ENCODE measurements at places on chromosomes 2 and 18.

- no peaks in the 10 kb centered on the region for H3K4me1 ChIP-seq
- no peak overlapping the region for H3K27ac ChIP-seq
- no peak overlapping the region for H3K4me3 ChIP-seq
Measured at GRCh38 chr18:47209171-47209570, 33.0 kb upstream of the IER3IP1 start.

DNA sequence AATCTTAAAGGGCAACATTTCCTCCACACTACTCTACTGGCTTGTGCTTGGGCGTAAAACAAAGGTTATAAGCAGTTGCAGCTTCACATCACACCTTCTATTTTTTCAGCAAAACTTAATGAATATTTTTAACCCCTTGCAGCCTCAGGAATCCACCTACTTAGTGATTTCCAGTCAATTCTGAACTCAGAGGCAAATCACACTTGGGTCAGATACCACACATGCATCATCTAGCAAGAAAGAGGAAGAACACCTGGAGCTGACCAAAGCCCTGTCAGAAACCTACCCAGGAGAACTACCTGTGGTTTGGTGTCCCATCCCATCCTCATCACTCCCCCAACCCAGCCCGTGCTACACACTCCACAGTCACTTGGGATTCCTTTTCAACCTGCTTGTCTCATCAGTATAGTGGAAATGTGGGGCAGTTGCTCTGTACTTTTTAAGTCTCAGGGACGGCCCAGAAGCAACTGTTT lies 25.5 kb downstream of the PIAS2 start:
- no peaks in the 10 kb centered on the region for H3K36me3 ChIP-seq
- no peak overlapping the region for H3K27ac ChIP-seq
- H3K4me1 ChIP-seq, result no peaks in the 10 kb centered on the region
- H3K27me3 ChIP-seq, result no peaks in the 10 kb centered on the region

DNA sequence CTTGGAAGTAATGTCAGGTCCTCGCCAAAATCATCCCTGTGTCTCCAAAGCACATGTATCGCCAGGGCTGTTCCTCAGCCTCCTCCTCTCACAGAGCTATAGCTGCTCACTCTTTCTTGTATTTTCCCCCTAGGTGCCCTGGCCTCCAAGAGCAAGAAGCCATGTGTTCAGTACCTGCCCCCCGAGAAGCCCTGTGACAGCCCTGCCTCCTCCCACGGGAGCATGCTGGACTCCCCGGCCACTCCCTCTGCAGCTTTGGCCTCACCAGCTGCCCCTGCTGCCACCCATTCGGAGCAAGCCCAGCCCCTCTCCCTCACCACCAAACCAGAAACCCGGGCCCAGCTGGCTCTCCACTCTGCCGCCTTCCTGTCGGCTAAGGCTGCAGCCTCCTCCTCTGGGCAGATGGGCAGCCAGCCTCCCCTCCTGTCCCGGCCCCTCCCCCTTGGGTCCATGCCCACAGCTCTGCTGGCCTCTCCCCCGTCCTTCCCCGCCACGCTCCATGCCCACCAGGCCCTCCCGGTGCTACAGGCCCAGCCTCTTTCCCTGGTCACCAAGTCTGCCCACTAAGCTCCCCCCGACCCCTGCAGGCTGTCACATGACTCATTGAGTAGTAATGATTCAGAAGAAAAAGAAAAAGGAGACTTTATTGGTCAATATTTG lies 18.8 kb downstream of the TGOLN2 start:
- H3K4me1 ChIP-seq, result peaks cover 4% of the 10 kb centered on the region
- DNase-seq, result peak; percentile 60
- no peak overlapping the region for H3K27ac ChIP-seq
- H3K36me3 ChIP-seq, result no peaks in the 10 kb centered on the region
- H3K27me3 ChIP-seq, result no peaks in the 10 kb centered on the region

- no peak overlapping the region for H3K4me3 ChIP-seq
- peaks cover 13% of the 10 kb centered on the region for H3K4me1 ChIP-seq
- H3K36me3 ChIP-seq, result no peaks in the 10 kb centered on the region
- no peak for DNase-seq
Measured at GRCh38 chr2:16645088-16645487, 20.5 kb downstream of the CYRIA start.

- no peaks in the 10 kb centered on the region for H3K36me3 ChIP-seq
- no peaks in the 10 kb centered on the region for H3K27me3 ChIP-seq
- no peak for DNase-seq
- no peak overlapping the region for H3K4me3 ChIP-seq
- H3K4me1 ChIP-seq, result no peaks in the 10 kb centered on the region
Measured at GRCh38 chr2:109143214-109144187, 14.5 kb downstream of the SH3RF3 start.

GRCh38 chr2:168583064-168583709 lies 127.1 kb downstream of the CERS6 start:
- H3K27me3 ChIP-seq, result no peaks in the 10 kb centered on the region
- no peaks in the 10 kb centered on the region for H3K36me3 ChIP-seq
- no peak for DNase-seq
- H3K27ac ChIP-seq, result peak overlapping the region; percentile 31

- H3K4me3 ChIP-seq, result no peak overlapping the region
- no peak for DNase-seq
- H3K27me3 ChIP-seq, result no peaks in the 10 kb centered on the region
- H3K4me1 ChIP-seq, result no peaks in the 10 kb centered on the region
Measured at GRCh38 chr2:51290725-51291124, 258.8 kb upstream of the NRXN1 start.

- no peaks in the 10 kb centered on the region for H3K27me3 ChIP-seq
- H3K4me3 ChIP-seq, result no peak overlapping the region
- DNase-seq, result no peak
- H3K27ac ChIP-seq, result no peak overlapping the region
Measured at GRCh38 chr2:125745514-125745913, 910.4 kb upstream of the GYPC start.

- peak overlapping the region; percentile 80 for H3K4me3 ChIP-seq
- H3K27me3 ChIP-seq, result no peaks in the 10 kb centered on the region
- no peak for DNase-seq
Measured at GRCh38 chr2:42169874-42170521, 845 bp downstream of the EML4 start.

- H3K27me3 ChIP-seq, result no peaks in the 10 kb centered on the region
- H3K36me3 ChIP-seq, result no peaks in the 10 kb centered on the region
Measured at GRCh38 chr2:229612384-229612971, 101.9 kb downstream of the DNER start.

GRCh38 chr18:55012008-55012407 lies 52.7 kb upstream of the CCDC68 start:
- H3K36me3 ChIP-seq, result no peaks in the 10 kb centered on the region
- H3K27me3 ChIP-seq, result no peaks in the 10 kb centered on the region
- no peak for DNase-seq
- H3K27ac ChIP-seq, result no peak overlapping the region

- no peaks in the 10 kb centered on the region for H3K27me3 ChIP-seq
- no peak for DNase-seq
- H3K4me3 ChIP-seq, result peak overlapping the region; percentile 51
- H3K27ac ChIP-seq, result peak overlapping the region; percentile 58
- H3K36me3 ChIP-seq, result no peaks in the 10 kb centered on the region
Measured at GRCh38 chr2:38960609-38961320, 71.1 kb downstream of the ARHGEF33 start.

DNA sequence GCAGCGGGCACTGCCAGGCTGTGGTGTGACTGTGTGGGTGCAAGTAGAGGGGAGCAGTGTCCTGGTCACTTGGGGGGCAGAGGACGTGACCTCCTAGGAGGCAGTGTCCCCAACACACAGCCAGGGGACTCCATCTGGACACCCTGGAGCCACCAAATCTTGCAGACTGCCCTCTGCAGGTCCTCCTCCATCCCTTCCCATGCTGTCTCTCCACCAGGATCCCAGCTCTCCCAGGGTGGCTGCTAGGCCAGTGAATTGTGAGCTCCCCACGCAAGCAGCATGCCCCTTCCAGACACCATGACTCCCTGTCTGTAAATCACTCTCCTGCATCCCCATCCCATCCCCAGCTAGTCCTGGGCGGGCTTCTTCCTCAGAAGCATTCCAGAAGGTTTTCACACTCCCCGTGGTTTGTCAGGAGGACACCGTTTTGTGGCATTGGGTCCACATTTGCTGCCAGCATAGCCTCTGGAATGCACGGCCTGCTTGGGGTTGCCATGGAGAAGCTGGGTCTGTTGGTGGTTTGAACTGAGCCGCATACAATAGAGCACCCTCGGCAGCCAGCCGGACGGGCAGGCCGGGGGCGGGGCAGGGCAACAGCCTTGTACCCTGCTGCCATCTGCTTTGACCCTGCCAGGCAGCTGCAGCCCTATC lies 210.7 kb downstream of the KLHL29 start:
- no peak overlapping the region for H3K4me3 ChIP-seq
- H3K4me1 ChIP-seq, result peaks cover 12% of the 10 kb centered on the region
- DNase-seq, result no peak
- H3K36me3 ChIP-seq, result no peaks in the 10 kb centered on the region

- no peak for DNase-seq
- H3K27ac ChIP-seq, result no peak overlapping the region
- no peaks in the 10 kb centered on the region for H3K27me3 ChIP-seq
- H3K4me1 ChIP-seq, result peaks cover 1% of the 10 kb centered on the region
- no peak overlapping the region for H3K4me3 ChIP-seq
Measured at GRCh38 chr2:73564986-73565385, 77.2 kb downstream of the NAT8 start.

DNA sequence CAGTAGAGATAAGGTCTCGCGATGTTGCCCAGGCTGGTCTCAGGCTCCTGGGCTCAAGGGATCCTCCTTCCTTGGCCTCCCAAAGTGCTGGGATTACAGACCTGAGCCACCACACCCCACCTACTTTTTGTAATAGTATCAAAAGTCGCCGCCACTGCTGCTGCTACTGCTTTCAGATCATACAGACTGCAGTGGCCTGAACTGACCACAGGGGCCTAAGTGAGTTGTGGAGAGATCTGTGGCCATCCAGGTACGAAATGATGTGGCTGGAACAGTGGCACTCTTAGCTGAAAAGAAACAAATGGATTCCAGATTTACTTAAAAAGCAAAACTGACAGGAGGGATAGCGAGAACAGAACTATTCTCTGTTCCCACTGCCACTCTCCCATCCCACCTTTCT lies 32.9 kb upstream of the POMC start:
- DNase-seq, result no peak
- no peak overlapping the region for H3K27ac ChIP-seq
- no peak overlapping the region for H3K4me3 ChIP-seq
- no peaks in the 10 kb centered on the region for H3K27me3 ChIP-seq
- H3K4me1 ChIP-seq, result no peaks in the 10 kb centered on the region

DNA sequence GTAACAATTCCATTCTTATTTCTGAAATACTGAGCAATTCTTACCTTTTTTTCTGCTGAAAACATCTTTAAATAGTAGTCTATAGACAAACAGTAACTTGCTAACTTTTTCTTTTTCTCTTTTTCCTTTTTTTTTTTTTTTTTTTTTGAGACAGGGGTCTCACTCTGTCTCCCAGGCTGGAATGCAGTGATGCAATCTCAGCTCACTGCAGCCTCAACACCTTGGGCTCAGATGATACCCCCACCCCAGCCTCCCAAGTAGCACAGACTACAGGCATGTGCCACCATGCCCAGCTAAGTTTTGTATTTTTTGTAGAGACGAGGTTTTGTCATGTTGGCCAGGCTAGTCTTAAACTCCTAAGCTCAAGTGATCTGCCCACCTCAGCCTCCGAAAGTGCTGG lies 42.2 kb downstream of the MFSD6 start:
- no peaks in the 10 kb centered on the region for H3K36me3 ChIP-seq
- no peak for DNase-seq
- H3K27me3 ChIP-seq, result no peaks in the 10 kb centered on the region
- no peak overlapping the region for H3K4me3 ChIP-seq
- no peak overlapping the region for H3K27ac ChIP-seq
- no peaks in the 10 kb centered on the region for H3K4me1 ChIP-seq

GRCh38 chr2:64941143-64941542 lies 48.1 kb upstream of the SLC1A4 start:
- H3K4me3 ChIP-seq, result no peak overlapping the region
- no peaks in the 10 kb centered on the region for H3K27me3 ChIP-seq
- no peak overlapping the region for H3K27ac ChIP-seq

DNA sequence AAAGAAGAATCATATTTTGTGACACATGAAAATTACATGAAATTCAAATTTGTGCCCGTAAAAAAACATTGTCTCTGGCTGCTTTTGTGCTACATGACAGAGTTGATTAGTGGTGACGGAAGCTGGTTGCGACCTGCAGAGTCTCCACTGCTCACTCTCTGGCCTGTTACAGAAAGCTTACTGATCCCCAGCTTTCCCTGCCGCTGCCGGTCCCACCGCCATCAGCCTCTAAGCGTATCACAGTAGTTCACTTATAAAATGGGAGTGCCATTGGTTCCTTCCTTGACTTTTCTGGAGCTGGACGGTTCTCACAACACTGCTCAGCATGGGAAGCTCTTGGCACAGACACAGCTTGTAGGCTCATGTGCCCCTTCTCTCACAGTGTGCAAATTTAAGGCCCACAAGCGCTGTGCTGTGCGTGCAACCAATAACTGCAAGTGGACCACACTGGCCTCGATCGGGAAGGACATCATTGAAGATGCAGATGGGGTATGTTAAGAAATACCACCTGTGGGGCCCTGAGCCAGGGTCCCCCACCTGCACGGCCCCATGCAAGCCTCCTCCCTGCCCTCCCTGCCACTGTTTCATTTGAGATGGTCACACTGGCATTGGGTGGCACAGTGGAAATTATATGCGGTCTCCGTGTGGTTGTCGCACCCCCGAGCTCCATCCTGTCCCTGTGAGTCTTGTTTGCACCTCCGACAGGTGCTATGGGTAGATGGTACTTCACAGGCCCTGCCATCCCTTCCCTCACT lies 81.3 kb downstream of the DGKD start:
- peaks cover 4% of the 10 kb centered on the region for H3K4me1 ChIP-seq
- H3K36me3 ChIP-seq, result no peaks in the 10 kb centered on the region
- no peak overlapping the region for H3K4me3 ChIP-seq
- H3K27me3 ChIP-seq, result no peaks in the 10 kb centered on the region
- DNase-seq, result no peak

- H3K27ac ChIP-seq, result no peak overlapping the region
- no peaks in the 10 kb centered on the region for H3K36me3 ChIP-seq
- DNase-seq, result no peak
- no peaks in the 10 kb centered on the region for H3K27me3 ChIP-seq
- no peak overlapping the region for H3K4me3 ChIP-seq
- no peaks in the 10 kb centered on the region for H3K4me1 ChIP-seq
Measured at GRCh38 chr2:58701688-58702301, 460.7 kb upstream of the FANCL start.

- no peak overlapping the region for H3K27ac ChIP-seq
- H3K27me3 ChIP-seq, result no peaks in the 10 kb centered on the region
- H3K36me3 ChIP-seq, result no peaks in the 10 kb centered on the region
- no peak overlapping the region for H3K4me3 ChIP-seq
- DNase-seq, result no peak
Measured at GRCh38 chr2:24749069-24749691, 44.0 kb downstream of the PTRHD1 start.

DNA sequence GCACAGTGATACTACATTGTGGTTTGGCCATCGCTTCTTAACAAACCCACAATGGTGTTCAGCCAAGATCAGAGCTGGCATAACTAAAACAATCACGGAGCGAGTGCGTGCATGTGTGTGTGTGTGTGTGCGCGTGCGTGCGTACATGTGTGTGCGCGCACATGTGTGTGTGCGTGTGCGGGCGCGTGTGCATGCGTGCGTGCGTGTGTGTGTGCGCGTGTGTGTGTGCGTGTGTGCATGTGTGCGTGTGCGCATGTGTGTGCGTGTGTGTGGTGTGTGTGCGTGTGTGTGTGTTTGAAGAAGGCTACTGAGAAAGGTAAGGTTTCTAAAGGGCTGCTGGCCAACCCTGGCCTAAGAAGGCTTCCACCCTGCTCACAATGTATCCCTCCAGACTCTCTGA lies 582.4 kb downstream of the CMPK2 start:
- H3K27me3 ChIP-seq, result no peaks in the 10 kb centered on the region
- H3K36me3 ChIP-seq, result no peaks in the 10 kb centered on the region
- no peak overlapping the region for H3K27ac ChIP-seq

- no peak for DNase-seq
- H3K27ac ChIP-seq, result no peak overlapping the region
- H3K4me1 ChIP-seq, result peaks cover 2% of the 10 kb centered on the region
- H3K36me3 ChIP-seq, result no peaks in the 10 kb centered on the region
Measured at GRCh38 chr2:145595296-145595695, 1075.4 kb upstream of the ZEB2 start.

Data from ovary (tissue), 10 donors.